ENCODE measurements at places on chromosomes 5 and 9. TPM values are rescaled to one million over a fixed set of nuclear protein-coding genes. Genes with fewer than 3 reads are reported as not detected.

DNA sequence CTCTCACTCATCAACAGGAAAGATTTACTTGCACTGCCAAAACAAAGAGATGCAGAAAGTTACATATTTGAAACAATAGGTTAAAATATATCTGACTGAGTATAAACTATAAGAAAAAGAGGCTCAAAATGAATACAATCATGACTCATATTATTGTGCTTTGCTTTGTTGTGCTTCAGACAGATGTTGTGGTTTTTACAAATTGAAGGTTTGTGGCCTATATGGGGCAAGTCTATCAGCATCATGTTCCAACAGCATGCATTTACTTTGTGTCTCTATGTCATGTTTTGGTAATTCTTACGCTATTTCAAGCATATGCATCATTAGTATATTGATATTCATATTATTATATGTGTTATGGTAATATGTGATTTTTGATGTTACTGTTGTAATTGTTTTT, 330.0 kb downstream of the PRR16 start:
- DNase-seq, result no peak

- no peak for DNase-seq
These were observed 633.0 kb downstream of the LRRC70 start for GRCh38 chr5:63211448-63212132.

DNA sequence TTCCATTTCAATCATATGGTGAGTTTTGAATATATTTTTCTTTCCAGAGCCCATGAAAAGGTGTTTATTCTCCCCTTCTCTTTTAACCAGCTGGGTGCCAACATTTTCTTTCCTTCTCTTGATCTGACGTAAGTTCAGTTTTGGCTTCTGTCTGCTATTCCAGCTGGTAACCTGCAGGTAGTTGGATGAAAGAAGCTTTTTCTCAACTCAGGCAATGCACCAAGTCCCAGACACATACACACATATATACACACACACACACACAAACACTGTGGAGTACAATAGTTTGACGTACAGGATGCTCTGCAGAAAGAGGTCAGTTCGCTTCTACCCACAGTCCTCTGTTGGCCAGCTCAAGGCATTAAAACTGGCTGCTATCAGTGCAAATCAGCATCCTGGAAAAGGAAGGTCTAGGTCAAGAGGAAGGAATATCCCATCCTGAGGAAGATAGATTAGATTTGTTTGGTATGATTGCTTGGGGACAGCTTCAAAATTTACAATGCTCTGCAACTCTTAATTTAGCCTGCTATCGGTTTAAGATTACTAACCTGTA, 214.3 kb upstream of the SEMA6A start:
- no peak for DNase-seq

- DNase-seq, result no peak
These were observed 6.9 kb downstream of the OTULIN start for GRCh38 chr5:14671414-14671813.

GRCh38 chr5:52598968-52599367, 188.7 kb upstream of the ITGA1 start:
- no peak for DNase-seq

- DNase-seq, result no peak
These were observed 6.2 kb downstream of the OXCT1 start for GRCh38 chr5:41863871-41864486.

DNA sequence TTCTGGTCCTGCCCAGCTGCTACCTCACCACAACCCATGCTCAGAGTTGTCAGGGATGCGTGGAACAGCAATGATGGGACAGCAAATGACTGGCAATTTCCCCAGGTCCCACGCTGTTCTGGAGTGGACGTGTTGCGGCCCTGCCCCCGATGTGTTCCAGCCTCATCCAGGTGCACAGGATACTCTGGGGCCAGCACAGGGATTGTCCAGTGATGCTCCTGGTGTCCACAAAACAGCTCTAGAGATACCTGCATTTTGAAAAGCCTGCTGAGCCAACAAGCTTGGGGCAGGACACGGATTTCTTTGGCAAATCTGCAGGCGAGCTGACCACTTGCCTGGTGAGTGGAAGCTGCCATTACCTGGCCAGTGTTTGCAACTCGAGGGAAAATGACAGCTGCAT, 88.7 kb downstream of the ANKRD33B start:
- DNase-seq, result no peak

DNA sequence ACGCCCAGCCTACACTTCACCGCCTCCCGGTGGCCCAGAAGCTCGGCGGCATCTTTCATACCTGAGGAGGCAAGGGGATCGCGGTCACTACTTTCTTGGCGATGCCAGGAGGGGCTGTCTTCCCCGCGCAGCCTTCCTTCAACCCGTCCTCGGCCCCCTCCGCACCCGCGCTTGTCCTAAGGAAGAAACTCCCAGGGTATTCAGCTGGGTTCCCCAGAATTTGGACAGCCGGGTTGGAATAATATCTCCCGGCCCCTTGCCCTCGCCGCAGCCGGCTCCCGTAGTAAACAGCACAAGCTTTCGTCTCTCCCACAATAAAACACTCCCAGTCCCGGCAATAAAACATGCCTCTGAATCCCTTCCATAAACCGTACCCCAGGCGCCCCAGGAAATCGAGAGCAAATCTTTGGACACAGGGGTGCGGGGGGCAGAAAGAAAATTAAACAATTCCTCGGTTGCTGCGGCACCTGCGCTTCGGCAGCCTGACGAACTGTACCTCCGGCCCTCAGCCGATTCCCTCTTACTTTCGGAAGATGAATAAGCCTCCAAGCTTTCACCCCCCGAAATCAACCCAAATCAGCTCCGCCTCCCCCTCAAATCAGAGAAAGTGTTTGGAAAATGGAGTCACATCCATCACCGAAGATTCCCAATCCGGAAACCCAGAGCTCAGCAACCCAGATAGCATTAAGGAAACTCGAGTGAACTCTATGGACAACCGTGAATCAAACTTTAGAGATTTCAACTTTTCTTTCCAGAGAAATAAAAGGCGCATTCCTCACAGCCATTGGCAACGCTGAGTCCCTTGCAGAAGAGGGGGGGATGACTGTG, 1.1 kb downstream of the OTP start:
- no peak for DNase-seq

- no peak for DNase-seq
These were observed 15.6 kb upstream of the SPATA24 start for GRCh38 chr5:139419226-139420192.

DNA sequence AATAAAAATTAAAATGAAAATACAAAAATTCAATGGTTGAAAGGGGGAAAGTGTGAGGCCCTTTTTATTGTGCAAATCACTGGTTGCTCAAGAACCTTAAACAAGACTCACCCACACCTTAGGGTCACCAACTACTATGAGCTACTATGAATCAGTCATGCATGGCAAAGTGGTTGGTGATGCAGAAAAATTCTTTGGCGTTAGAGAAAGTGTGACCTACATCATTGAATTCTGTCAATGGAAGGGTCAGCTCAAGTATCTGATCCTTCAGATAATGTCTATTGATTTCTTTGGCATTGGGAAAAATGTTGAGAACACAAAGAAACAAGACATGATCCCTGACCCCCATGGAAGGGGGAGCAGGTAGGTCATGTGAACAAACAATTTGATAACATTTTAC, 149.7 kb upstream of the ADCY2 start:
- DNase-seq, result no peak

- no peak for DNase-seq
These were observed 95.8 kb upstream of the TBCA start for GRCh38 chr5:77871946-77872345.

DNA sequence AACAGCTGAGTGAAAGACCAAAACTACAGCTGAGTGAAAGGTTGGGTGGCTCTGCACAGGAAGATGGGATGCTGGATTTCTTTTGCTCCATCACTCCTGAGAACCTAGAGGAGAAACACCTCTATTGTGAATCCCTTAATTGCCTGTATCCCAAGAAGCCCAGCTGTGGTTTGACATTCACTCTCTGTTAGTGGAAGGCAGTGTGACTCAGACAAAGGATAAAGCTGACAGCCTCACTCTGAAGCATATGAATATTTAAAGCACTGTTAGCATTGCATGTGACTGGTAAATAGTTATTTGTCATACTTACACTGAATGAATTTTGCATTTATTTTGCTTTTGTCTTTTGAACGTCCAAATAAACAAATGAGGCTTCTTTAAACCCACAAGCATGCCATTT, 367.1 kb upstream of the RIOK2 start:
- no peak for DNase-seq

GRCh38 chr9:118449554-118449953, 745.4 kb downstream of the TLR4 start:
- no peak for DNase-seq

DNA sequence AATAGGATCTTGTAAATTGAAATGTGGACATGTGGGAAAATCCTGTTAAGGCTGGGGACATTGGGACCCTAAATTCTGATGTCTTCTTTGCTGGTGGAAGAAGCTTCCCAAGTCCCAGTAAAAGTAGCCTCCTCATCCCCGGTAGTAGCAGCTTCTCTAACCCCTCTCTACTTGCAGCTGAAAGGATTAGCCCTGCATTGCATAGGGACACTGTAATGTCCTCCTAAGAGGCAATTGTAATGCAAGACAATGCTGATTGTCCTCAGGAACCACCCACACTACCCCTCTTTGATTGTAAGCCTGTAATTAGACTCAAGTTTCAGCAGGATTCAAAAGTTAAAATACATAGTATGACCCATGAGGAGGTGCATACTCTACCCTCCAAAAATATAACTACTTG, 1938.4 kb upstream of the C9orf72 start:
- DNase-seq, result no peak

- no peak for DNase-seq
These were observed 15.2 kb downstream of the EHMT1 start for GRCh38 chr9:137634016-137634415.

DNA sequence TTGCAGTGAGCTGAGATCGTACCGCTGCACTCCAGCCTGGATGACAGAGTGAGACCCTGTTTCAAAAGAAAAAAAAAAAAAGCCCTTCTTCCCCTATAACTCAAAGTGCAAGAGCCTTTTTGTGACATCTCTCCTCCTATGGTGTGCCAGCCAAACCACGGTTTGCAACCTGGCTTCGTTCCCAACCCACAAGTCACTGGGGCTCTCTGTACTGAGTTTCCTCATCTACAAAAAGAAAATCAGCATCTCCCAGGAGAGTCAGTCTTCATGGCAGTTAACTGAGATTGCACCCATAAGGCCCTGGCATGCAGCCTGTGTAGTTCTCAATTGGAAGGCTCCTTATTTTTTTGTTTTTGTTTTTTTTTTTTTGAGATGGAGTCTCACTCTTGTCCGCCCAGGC, 14.8 kb downstream of the ODF2 start:
- no peak for DNase-seq

DNA sequence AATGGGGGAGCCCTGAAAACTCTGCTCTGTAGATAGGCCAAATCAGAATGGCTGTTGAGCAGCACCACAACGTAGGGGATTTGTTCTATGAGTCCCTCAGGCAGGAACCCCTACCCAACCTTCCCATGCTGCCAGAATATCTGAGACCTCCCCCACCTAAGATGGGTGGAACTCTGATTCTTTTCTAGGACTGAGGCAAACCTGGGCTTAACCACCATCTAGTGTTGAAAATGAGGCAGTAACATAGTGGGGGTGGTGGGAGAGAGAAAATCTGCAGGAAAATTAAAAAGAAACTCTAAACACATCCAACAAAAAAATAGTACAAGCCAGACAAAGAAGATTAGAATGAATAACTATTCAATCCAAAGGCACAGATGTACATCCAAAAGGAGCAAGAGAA, 228.4 kb downstream of the ATPSCKMT start:
- no peak for DNase-seq

Gene SCAI
- 5.8 TPM for total RNA-seq

Gene PRUNE2
- total RNA-seq, result 0.41 TPM

Gene PCDH1
- 42.4 TPM for total RNA-seq

Gene CERCAM
- total RNA-seq, result 105 TPM

Gene NR2F1
- 12.8 TPM for total RNA-seq
